Stimulated activated naive CD8-positive, alpha-beta T cell treated with anti-CD3 and anti-CD28 coated beads, Interleukin-15, Interleukin-2, amounts not matched to agents 100 U/mL and 50 U/mL, for 24 hours (primary cell): ENCODE measurements at places on chromosomes 12 and 14.

DNA sequence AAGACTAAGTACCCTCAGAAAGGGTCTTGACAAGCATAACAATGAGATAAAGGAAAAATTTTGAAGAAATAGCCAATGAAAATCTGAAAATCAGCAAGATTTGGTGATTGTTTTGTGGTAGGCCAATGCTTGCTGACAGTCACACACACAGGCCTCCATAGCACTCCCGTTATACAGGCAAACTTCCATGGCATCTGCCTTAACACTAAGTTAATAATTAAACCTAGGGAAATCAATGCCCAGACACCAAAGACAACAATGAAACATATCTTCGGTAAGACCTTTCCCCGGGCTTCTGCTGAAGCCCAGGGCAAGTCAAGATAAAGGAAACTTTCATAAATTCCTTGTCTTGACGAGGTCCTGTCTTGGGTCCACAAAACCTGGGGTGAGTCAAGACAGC lies 18.6 kb upstream of the RERGL start:
- DNase-seq: no peak

DNA sequence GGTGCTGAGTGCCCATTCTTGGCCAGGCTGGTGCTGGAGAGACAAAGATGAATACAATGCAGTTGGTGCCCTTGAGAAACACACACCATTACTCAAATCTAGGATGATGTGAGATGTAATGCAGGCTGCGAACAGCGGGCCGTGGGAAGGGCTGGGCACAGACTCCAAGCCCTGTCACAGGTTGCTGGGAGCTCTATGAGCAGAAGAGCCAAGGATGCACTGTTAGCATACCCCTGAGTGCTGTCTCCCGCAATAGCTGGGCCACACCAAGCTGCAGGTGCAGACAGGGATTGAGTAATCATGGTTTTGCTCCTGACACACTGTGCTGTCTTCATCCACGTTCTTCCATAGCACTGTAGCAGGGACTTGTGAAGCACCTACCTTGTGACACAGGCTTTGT lies 247.5 kb upstream of the CRY1 start:
- DNase-seq: no peak

DNA sequence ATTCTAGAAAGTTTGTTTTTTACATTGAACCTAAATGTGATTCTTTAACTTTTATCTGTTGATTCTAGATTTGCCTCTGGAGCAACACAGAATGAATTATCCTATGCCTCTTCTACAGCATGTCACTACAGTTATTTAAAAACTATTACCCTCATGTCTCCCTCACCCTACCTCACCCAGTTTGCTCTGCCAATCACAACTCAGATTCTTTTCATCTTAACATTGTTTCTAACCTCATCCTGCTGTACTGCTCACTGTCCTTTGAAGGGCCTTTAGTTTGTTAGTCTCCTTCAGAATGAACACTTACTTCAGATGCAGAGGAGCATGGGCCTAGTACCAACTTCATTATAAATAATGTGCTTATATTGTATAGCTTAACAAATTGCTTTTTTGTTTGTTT lies 21.5 kb downstream of the YLPM1 start:
- DNase-seq: no peak

GRCh38 chr12:62278022-62278421 lies 17.8 kb downstream of the USP15 start:
- DNase-seq: no peak

GRCh38 chr12:63319386-63319785 lies 168.4 kb upstream of the AVPR1A start:
- DNase-seq: no peak

- no peak for DNase-seq
Measured at GRCh38 chr12:69044887-69045286, 111.9 kb upstream of the CPM start.

DNA sequence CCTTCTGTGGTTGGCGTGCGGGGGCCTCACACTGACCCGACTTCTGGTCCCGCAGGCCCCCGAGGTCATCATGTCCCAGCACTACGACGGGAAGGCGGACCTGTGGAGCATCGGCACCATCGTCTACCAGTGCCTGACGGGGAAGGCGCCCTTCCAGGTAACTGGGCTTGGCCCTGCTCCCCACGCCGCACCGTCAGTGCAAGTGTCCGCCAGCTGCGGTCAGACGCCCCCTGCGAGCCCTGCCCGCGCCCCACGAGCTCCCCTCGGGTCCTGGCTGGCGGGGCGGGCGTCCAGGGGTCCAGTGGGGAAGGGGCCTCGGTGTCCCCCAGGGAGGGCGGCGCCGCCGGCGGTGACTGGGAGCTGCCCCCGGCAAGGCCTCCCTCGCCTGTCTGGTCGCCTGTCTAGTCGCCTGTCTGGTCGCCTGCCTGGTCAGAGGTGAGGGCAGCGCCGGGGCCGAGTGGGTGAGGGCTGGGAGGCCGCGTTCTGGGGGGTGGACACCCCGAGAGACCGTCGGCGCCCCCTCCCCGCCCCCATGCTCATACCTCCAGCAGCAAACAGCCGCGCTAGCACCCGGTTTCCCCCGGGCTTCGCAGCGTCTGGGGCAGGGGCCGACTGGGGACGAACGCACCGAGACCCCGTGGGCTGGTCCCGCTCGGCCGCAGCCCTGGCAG lies 14.8 kb downstream of the ULK1 start:
- DNase-seq: no peak

- DNase-seq: no peak
Measured at GRCh38 chr14:76990084-76990483, 38.4 kb downstream of the IRF2BPL start.

DNA sequence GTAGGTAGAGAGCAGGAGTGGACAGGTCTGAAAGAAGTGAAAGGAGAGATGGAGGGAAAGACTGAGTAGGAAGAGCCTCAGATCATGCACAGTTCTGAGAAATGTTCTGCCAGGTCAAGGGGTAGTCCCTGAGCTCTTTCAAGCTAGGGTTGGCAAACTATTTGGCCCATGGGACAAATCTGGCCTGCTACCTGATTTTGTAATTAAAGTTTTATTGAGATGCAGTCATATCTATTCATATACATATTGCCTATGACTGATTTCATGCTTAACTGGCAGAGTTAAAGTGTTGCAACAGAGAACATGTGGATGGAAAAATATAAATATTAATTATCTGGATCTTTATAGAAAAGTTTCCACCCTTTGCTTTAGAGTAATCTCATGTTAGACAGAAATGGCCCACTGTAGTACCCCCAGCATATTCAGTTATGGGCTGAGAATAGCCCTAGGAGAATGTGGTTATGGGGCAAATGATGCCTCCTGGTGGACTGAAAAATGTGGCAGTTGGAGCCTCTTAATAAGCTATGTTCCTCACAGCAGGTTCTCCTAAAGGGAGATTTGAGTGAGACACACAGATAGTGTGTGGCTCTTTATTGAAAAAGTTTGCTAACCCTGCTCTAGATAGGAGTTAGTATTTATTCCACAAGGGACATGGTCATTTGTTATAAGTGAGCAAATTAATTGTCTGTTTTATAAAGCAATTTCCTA lies 476.9 kb downstream of the LRIG3 start:
- DNase-seq: no peak

DNA sequence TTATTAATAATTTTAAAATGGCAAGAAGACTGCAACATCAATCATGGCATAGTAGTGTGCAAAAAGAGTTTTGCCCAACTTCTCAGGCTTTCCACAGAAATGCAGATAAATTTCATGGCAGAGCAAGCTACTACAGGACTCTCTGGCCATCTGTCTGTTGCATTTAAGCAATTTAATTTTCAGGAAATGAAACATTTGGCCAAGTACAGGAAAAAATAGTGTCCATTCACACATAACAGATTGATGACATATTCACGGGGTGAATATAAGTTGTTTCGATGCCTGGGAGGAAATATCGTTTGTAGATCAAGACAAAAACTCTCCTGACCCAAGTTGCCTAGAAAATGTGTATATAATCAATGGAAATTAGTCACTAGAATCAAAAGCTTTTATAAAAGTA lies 324.0 kb downstream of the PRKD1 start:
- DNase-seq: no peak

DNA sequence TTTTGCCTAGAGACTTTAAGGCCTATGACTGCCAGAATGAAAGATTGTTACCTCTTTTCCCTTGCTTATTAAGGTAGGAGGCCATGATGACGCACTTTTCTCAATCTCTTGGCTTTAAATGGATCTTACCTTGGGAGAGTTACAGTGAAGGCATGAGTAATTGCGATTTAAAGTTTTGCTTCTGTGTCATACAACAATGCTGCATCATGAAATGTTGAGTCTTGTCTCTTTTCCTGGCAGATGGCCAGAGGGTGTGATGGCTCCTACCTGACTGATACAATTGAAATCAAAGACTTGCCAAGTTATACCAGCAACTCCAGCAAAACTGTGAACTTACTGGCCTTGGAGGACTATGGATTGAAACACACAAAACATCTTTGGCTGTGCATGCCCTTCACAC lies 17.2 kb upstream of the LRRK2 start:
- no peak for DNase-seq

DNA sequence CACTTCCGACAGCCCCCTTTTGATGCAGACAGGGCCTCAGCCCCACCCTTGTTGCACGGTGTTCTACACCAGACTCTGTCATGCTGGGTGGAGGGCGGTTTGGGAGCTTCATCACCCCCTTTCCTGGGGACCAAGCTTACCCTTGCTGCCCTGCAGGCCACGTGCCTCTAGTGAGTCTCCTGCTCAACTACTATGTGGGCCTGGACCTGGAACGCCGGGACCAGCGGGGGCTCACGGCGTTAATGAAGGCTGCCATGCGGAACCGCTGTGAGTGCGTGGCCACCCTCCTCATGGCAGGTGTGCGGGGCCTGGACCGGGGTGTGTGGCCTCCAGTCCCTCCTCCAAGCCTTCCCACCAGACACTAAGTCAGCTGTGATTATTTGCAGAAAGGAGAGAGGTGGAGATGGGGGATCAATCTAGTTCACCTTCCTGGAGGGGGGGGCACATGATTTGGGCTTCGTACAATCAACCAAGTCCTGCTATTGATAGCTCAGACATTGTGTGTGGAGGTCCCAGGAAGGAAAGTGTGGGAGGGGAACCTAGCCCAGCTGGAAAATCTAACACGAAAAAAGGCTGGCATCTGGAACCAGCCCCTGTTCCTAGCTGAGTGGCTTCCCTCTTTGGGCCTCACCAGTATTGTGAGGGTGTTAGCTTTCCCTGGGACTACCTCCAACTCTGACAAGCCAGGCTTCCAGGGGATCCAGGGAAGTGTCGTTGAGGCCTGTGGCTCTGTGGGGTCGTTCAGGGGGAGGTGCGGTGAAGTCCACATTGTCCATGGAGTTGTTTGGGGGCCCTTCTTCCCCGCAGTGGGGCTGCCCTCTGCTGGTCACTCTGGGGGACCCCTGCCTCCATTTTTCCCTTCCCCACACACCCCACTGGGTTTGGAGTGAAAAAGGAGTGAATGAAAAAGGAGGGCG lies 1.6 kb downstream of the ANKRD33 start:
- DNase-seq: no peak

DNA sequence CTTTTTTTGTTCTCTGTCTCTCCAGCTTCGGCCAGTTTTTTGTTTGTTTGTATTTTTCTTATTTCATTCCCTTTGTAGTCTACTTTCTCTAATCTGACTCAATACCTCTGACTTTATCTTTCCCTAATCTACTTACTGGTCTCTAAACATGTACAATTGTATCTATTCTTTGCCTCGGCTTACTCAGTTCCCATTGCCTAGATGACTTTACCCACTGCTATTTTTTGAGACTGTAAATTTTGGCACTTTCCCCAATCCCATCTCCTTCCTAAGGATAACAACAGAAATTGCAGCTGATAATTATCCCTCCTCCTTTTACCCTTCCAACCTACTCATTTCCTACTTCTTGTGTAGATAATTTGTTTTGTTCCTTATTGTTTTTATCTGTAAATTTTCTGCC lies 511.1 kb downstream of the RPL10L start:
- DNase-seq: no peak

DNA sequence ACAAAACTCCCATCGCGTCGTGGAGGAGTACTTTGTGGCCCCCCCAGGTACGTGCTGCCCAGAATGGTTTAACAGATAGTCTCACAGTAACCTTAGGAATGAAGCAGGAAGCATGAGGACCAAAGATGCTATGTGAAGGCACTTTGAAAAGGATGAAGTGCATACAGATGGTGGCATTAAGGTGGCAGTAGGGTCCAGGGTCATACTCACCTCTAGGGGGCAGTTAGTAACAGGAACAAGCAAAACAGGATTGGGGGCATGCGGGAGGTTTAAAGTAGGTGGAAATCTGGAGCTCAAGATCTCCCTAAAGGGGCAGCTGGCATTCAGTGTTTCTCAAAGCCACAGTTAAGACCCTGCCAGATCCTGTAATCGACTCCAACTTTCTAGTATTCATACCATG lies 10.9 kb downstream of the GATC start:
- DNase-seq: no peak

GRCh38 chr12:14927267-14927666 lies 11.1 kb downstream of the ERP27 start:
- DNase-seq: no peak
